Sciatic nerve (tissue), 2 donors: ENCODE measurements at places on chromosomes 12 and 14. TPM values are rescaled to one million over a fixed set of nuclear protein-coding genes. Genes with fewer than 3 reads are reported as not detected.

The KCNMB4 gene
- 13.5 TPM for total RNA-seq

The NINJ2 gene
- total RNA-seq, result 6.2 TPM

The KRT82 gene
- total RNA-seq, result not detected

The RTL1 gene
- not detected for total RNA-seq

The ANKS1B gene
- 20.8 TPM for total RNA-seq

The OR6J1 gene
- not detected for total RNA-seq

The TMEM229B gene
- total RNA-seq, result 2.9 TPM

The A2ML1 gene
- 13.6 TPM for total RNA-seq

The NOS1 gene
- total RNA-seq, result 17.6 TPM

The AGAP2 gene
- 4.0 TPM for total RNA-seq

DNA sequence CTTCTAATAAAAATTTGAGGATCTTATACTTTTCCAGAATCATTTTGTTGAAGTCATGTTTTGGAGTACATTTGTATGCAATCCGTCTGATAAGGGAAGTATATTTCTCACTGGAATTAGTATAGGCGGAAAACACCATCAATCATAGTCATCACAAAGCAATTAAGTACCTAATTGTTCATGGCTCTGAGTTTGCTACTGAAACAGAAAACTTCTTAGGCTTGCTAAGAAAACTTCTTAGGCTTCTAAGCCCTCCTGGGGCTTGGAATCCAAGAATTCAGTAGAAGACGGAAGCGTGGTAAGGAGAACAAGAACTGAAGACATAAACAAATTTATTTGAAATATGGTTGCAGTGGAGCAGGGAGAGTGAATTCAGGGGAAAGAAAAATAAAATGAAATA, 636.3 kb downstream of the DIO2 start:
- no peak for DNase-seq

DNA sequence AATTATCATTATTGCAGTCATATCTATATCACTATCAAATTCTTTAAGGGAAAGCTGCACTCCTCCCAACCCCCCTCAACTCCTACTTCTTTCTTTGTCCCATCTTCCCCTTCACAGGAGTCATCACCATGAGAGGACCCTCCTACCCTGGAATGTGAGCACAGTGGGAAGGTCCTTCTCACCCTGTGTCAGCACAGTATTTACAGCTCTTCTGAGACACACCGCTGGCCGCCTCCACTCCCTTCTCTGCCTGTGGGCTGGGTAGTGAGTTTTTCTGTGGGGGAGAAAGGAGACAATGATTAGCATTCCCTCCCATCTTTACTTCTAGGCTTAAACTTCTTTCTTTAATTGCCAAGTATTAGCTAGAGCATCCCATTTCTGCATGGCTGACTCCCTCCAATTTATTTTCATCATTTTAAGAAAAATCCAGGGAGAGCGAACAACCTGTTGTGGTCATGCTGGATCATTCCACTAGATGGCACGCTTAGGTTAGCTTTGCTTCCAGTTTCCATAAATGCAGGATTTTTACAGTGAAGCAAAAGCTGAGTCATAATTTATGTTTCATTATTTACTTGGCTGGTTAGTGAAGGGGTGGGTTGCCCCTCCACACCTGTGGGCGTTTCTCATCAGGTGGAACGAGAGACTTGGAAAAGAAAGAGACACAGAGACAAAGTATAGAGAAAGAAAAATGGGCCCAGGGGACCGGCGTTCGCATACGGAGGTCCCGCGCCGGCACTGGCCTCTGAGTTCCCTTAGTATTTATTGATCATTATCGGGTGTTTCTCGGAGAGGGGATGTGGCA, 188.5 kb downstream of the ALX1 start:
- DNase-seq, result no peak

DNA sequence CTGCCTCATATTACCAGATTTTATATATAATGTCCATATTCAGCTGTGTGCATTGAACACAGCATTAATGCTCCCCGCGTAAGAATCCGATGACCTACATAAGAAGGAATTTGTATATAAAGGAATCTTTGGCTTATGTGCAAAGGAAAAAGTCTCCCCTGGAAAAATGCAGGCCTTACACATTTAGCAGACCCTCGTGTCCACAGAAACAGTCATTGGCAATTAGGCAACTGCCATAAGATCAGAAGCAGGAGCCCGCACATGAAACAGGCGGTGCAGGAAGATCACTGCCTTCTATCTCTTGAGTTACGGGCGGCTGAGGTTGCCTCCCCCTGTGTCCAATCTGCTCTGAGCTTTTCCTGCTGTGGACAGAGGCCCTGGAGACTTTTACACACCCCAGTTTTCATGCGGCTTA, 63.2 kb upstream of the RFX4 start:
- no peak for DNase-seq

- no peak for DNase-seq
Observed at GRCh38 chr12:131363393-131363792, 347.5 kb upstream of the SFSWAP start.

DNA sequence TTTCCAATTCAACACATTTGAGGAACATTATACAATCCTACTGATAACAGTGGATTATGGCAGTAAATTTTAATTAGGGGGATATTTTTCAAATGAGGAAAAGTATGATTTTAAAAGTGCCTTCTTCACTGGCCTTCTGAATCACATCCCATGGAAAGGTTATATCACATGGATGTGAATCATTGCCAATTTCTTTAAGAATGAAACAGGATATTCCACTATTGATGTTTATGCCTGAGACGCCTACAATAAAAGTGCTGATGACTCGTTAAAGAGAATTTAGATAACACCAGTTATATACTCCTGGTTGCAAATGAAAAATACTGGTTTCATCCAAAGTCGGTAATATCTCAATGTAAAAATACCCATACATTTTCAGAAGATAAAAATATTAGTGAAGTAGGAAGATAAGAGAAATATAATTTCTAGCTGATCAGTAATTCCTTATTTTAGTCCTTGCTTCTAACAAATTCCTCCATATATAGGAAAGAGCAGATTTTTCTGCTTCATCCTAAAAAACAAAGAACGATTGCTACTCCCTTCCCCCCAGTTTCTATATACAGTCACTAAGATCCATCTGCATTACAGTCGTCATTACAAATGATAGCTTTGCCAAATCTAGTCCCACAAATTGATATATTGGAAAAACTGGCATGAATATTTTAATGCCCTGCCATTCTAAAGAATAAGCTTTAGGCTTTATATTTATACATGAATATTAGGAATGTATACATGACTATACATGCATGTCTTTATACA, 139.5 kb upstream of the SOX5 start:
- no peak for DNase-seq

GRCh38 chr14:48560421-48560820, 885.0 kb upstream of the MDGA2 start:
- no peak for DNase-seq

GRCh38 chr12:119627019-119627643, 33.6 kb downstream of the TMEM233 start:
- no peak for DNase-seq

DNA sequence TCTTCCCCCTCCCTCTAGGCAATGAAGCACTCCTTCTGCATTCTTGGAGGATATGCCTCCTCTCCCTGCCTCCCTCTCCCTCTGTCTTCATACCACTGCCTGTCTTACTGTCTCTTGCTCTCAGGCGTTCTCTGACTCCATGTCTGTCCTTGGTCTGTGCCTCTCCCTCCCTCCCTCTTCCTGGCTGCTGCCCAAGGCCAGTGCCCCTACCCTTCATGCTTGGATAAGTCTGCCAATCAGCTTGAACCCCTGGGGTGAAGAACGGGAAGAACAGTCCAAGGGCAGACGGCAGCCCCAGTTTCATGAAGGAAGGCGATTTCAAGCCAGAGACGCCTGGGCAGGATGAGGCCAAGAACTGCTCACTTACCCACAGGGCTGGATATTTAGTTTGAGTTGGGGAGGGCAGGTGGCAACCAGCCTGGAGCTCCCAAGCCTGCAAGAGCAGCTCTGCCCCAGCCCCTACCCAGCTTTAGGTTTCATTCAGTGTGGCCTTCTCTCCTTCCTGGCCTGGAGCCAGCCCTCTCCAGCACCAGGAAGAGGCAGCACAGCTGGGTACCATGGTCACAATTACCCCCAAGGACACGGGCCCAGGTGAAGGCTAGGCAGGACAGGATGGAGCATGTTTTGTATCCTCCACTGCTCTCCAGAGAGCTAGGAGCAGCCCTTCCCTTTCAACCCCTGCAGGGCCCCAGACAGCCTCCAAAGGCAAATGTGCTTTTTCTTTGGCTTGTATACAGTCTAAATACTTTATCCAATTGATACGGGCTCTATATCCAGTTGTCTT, 35.8 kb upstream of the LTBP2 start:
- no peak for DNase-seq

GRCh38 chr12:6070472-6071257, 53.8 kb downstream of the VWF start:
- no peak for DNase-seq

GRCh38 chr12:16018306-16018705, 107.2 kb downstream of the DERA start:
- no peak for DNase-seq

- DNase-seq, result no peak
Observed at GRCh38 chr14:60931218-60931617, 49.7 kb downstream of the TRMT5 start.

DNA sequence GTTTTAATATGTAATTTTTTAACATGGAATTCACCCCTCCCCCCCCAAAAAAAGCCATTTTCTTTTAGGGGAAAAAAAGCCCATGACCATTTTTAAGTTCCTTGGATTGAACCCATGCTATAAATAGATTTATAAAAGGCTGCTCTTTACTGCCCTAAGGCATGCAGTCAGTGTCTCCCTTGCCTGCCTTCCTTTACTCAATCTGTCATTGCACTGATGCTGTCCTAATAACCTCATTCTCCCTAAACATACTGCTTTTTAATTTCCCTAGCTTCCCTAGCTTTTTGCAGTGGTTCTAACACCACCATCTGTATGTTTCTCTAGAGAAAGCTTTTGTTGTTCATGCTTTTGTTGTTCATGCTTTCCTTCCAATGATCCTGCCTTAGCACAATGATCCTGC, 83.0 kb downstream of the SLC2A13 start:
- DNase-seq, result no peak

GRCh38 chr12:71610031-71610795, 53.4 kb downstream of the ZFC3H1 start:
- DNase-seq, result no peak

DNA sequence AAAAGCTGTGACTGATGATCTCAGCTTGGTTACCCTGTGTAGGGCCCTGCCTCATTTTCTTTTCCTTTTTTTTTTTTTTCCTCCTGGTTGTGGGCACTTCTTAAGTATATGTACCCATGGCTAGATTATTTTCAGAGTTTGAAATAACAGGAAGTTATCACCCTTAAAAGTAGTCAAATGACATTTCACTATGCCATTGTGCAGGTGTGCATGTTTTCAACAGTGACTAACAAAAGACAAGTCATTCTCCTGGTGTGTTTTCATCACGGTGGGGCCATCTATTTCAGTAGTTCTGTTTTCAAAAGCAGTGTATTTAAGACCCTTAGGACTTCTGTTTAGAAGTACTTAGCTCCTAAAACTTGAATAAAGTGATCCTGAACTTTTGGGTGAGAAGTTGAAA, 15.0 kb downstream of the GABARAPL1 start:
- no peak for DNase-seq

- no peak for DNase-seq
Observed at GRCh38 chr14:60184146-60184904, 19.1 kb upstream of the DHRS7 start.

DNA sequence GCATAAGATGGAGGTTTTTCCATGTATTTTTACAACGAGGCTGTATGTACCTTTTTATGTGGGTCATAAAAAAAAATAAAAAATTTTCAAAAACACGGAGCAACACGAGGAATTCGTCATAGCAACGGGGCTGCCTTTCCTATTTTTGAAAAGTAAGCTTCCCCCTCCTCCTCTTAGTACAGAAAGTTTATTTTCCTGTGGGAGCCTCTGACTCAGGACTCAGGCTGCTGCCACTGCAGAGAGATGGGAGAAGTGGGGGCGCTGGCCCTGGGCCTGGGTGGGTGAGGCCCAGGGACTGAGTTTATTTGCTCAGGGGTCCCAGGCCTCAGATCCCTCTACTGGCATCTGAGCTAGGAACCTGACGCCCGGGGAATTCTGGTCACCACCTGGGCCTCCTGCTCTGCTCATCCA, 10.2 kb upstream of the CMKLR1 start:
- no peak for DNase-seq

- DNase-seq, result no peak
Observed at GRCh38 chr14:58792416-58792815, 154.7 kb downstream of the DACT1 start.

GRCh38 chr12:43336962-43337555, 214.9 kb downstream of the ADAMTS20 start:
- no peak for DNase-seq

- DNase-seq, result no peak
Observed at GRCh38 chr12:88298014-88298682, 156.0 kb downstream of the TMTC3 start.

DNA sequence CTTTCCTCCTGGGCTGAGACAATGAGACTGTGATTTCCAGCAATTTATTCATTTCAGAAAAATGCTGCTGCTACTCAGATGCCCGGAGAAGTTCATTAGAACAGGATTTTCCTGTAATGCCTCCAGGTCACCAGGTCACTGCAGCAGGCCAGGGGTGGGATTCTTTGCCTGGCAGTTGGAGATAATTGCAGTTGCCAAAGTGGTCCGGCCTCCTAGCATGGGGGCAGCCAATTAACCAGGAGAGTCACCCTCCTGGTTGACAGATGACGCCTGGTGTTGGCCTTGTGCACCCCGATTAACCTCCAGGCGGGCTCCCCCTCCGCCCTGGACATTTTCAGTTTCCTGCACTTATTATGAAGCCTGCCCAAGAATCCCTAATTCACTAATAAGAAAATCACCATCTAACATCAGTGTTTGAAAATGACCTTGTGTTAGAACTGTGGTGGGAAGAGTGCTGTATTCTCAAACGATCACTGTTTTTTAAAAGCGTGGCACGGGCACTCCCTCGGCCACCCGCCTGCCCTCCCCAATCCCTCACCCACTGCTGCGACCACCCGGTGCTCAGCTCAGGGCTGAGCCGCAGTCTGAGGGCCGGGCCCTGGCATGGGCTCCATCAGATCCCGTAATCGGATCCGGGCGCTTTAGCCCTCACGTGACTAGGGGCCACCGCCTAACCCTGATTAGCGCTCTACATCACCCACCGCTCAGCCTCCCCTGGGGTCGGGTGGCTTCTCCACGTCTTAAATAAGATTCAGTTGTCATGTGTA, 12.9 kb downstream of the RIMBP2 start:
- DNase-seq, result no peak

DNA sequence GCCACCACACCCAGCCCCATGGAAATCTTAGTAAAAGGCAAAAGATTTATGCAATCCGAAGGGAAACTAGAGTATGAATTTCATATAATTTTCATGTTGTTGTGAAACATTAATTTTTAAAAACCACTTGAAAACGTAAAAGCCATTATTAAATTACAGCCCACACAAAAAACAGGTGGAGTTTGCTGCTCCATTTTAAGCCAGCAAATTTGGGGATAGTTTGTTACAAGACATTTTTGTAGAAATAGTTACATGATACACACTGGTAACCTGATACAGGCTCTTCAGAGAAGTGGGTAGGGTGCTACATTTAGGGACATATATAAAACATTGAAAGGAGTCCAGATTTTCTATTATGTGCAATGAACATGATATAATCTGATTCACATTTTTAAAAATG, 17.6 kb downstream of the GNPTAB start:
- no peak for DNase-seq
